ENCODE measurements at places on chromosomes 7 and 10.
A peak's percentile ranks its signal among the peaks of the same experiment; 100 is the strongest.

DNA sequence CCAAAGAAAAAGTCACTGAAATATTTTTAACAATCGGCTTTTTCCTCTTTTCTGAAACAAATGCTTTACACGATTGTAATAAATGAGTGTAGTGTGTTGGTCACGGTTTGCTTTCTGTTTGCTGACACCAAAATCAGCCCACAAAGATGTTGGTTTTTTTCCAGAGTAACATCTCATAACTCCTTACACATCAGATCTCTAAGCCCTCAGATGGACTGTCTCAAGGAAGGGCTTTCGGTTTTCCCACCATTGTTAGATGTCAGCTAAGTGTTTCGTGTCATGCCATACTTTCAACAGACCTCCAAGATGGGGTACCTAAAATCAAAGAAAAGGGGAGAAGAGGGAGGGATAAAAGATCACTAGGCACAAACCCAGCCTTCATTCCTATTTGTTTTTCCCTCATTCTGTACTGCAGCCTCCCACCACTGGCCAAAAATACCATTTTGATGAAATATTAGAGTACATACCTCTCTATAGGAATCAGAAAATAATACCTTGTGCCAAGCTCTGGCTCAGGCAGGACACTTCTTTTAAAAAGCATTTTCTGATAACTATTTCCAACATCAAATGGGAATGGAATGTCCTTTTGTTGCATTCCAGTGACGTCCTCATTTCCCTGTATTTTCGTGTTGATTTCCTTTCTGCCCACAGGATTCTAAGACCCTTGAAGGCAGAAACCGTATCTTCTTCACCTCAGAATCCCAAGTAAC is 159.1 kb downstream of the DGKI start:
- peak; percentile 33 for DNase-seq

- DNase-seq = peak; percentile 4
Measured at GRCh38 chr7:51249187-51249945, 67.2 kb downstream of the COBL start.

GRCh38 chr10:1551636-1552338 is 185.5 kb downstream of the ADARB2 start:
- DNase-seq = no peak

- no peak for DNase-seq
Measured at GRCh38 chr10:22436526-22436892, 91.2 kb downstream of the SPAG6 start.

DNA sequence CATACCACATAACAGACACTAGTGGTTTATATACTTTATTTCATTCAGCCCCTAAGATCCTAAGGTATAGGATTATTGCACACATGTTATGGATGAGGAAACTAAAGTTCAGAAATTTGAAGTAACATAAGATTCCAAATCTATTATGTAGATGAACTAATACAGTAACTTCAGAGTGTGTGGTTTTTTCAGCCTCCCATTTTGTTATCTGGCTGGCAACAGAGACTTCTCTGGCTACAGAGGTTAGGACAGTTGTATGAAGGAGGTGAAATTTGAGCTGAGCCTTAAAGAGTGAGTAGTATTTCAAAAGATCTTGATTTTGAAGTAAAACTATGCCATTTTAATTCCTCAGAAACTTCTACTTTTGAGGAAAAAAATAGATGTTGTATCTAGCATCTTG is 125.4 kb downstream of the MAPK8 start:
- no peak for DNase-seq

GRCh38 chr10:8183241-8183704 is 128.8 kb downstream of the GATA3 start:
- no peak for DNase-seq

GRCh38 chr10:85413570-85413969 is 953.0 kb downstream of the GRID1 start:
- DNase-seq = no peak

DNA sequence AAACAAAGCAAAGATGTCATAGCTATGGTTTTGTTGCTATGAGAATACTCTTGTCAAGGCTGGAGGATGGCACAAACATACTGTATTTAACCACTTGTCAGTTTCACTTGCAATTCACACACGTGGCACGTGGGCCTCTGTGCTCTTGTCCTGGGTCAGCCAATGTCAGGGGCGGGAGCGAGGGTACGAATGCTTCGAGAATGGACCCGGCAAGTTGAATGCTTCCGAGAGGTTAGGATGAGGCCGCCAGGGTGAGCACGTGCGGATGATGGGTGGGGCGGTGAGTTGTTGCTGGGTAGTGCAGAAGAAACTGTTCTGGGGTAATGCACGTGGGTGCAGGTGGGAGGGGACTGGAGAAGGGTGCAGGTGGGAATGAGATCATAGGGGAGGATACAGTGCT is 10.4 kb upstream of the OCM2 start:
- no peak for DNase-seq

GRCh38 chr7:80923211-80923612 is 4.4 kb upstream of the SEMA3C start:
- no peak for DNase-seq

DNA sequence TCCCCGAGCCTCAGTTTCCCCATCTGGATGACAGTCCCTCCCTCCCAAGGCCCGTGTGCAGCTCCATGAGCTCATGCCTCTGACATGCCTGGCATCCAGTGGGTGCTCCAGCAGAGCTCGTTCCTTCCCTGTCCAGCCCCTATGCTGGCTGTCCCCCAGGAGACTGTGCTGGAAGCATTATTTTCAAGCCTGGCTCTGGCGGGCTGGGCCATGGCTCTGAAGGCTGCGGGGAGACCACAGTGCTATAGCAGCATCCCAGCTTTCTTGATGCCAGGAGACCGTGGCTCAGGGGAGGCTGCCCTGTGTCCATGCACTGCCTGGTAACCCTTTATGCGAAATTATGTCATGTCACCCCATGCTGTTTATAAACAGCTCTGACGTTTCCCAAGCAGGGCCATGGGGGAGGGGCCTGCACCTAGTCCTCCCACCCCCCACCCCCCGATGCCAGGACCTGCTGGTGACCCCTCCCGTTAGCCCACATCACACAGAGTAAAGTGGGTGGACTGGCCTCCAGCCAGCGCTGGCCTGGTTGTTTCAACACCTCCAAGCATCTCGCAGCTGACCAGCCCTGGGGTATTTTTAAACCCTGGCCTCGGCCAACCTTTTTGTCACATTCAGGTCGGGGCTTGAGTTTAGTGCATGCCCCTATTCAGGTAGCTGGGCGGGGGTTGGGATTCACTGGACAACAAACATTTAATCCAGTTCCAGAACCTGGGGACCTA is 105.9 kb upstream of the ZNF716 start:
- DNase-seq = no peak

DNA sequence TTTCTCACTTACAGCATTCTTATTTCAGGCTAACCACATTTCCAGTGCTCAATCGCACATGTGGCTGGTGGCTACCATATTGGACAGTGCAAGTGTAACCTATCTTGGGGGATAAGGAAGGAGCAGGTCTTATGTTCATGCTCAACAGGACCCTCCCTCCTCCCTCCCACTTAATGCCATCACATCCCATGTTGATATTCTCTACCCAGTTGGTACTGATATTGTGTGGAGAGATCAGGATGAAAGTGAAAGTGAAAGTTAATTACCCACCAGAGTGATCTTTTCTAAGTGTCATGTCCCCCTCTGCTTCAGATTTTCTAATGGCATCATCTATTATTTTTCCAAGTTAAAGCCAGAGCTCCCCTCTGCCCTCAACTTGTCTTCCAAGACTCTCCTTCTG is 91.6 kb downstream of the BMPER start:
- DNase-seq = no peak

- peak; percentile 4 for DNase-seq
Measured at GRCh38 chr7:18320422-18320821, 175.1 kb upstream of the HDAC9 start.

GRCh38 chr10:123562387-123562786 is 103.8 kb upstream of the GPR26 start:
- no peak for DNase-seq

GRCh38 chr10:7315906-7316305 is 94.9 kb downstream of the SFMBT2 start:
- DNase-seq = no peak

GRCh38 chr10:86758189-86759072 is 2.0 kb downstream of the BMPR1A start:
- peak; percentile 33 for DNase-seq
